Kidney (tissue), 22 donors: ENCODE measurements at places on chromosomes 2 and 18. TPM values are rescaled to one million over a fixed set of nuclear protein-coding genes. Genes with fewer than 3 reads are reported as not detected.

Gene LOXHD1
- polyA plus RNA-seq: not detected

Gene TMEM185B
- 8.0 TPM for polyA plus RNA-seq

Gene CTNNA2
- polyA plus RNA-seq: 0.47 TPM

Gene KIDINS220
- polyA plus RNA-seq: 12.3 TPM

Gene DTNA
- polyA plus RNA-seq: 6.2 TPM

Gene ASPRV1
- 2.1 TPM for polyA plus RNA-seq

Gene PCARE
- 1.3 TPM for polyA plus RNA-seq

Gene EMILIN1
- polyA plus RNA-seq: 32.1 TPM
